T-helper 22 cell (primary cell): ENCODE measurements at places on chromosomes 5 and 9.

DNA sequence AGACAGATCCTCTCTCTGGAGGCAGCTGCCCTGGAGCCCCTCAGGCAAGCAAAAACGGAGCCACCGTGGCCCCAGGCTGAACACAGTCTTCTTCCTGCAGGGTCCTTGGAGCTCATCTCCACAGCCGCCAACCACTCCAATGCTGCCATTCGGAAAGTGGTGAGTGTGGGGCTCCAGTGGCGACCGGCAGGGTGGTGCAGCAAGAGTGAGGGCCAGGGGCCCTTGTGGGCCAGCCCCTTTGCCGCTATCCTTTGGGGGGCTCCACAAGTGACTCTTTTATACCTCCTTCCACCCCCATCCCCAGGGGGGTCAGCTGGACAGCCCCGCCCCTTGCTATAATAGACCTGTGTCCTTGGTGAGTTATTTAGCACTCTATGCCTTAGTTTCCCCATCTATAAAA lies 47.4 kb upstream of the SUSD3 start:
- no peak for DNase-seq

- peak; percentile 49 for DNase-seq
Measured at GRCh38 chr5:142977363-142978051, 207.3 kb downstream of the ARHGAP26 start.

DNA sequence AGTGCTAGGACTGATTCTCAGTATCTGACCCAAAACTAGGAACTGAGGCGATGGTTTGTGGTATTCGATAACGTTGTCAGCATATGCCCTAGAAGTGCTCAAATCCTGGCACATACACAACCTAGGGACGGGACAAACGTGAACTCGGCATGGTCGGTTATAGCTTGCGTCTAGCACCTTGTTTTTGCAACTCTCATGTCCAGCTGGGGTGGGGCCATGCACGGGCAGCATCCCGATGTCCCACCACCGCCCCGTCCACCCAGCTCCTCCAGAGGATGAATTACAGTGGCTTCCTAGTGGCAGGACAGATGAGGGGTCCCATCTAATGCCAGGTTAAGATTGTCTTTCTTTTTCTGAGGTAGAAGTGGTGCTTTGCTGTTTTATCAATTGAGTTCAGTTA lies 31.6 kb downstream of the PROP1 start:
- DNase-seq: no peak

DNA sequence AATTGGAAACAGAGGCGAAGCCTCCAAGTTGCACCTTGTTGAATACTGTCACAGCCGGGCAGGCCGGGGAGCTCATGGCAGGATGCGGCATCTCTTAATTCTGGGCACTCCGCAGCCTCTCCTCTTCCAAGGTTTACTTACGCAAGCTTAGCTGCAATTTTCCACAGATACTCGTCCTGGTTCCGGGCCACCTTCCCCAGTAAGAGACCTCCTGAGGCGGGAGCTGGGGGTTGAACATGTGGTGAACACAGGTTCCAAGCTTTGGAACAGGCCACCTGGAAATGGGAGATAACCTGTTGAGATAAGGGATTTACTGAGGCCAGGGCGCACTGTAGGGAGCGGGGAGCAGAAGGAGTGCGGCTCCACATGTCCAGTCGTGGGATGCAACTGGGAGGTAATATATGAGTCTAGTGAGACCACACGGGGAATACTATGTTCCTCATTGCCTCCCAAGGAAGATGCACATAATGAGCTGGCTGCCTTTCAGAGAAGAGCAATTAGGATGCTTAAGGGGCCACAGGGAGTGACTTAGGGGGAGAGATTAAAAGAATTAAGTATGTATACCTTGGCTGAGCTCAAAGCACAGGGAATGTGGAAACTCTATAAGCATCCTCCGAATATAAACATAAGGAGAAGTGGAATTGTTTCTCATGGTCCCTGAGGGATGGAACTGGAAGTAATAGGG lies 335.2 kb downstream of the CWC27 start:
- no peak for DNase-seq

- no peak for DNase-seq
Measured at GRCh38 chr5:141017943-141018342, 33.2 kb upstream of the PCDHB1 start.

- no peak for DNase-seq
Measured at GRCh38 chr9:96868709-96869108, 14.4 kb upstream of the ZNF782 start.

DNA sequence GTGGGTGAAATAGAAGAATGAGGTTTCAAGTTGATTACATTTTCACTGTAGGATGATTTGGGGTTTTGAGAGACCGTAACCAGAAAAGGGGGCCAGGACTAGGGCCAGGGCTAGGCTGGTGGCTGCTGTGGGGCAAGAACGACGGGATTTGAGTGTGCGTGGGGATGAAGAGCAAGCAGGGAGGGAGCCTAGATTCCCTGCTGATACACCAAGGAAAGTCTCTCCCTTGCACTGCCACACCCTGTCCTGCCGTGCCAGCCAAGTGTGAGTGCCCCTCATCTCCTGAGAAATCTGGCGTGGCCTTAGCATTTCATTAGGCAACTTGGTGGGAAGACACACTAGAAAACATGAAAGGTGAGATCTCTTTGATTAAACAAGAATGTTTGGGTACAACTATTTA lies 42.6 kb downstream of the RAI14 start:
- DNase-seq: no peak

GRCh38 chr9:111726949-111727348 lies 65.5 kb downstream of the GNG10 start:
- DNase-seq: no peak

GRCh38 chr9:130117816-130118632 lies 54.2 kb upstream of the NCS1 start:
- no peak for DNase-seq

- no peak for DNase-seq
Measured at GRCh38 chr5:79546782-79547428, 33.0 kb upstream of the HOMER1 start.

- DNase-seq: no peak
Measured at GRCh38 chr9:18703151-18703900, 229.4 kb downstream of the ADAMTSL1 start.

DNA sequence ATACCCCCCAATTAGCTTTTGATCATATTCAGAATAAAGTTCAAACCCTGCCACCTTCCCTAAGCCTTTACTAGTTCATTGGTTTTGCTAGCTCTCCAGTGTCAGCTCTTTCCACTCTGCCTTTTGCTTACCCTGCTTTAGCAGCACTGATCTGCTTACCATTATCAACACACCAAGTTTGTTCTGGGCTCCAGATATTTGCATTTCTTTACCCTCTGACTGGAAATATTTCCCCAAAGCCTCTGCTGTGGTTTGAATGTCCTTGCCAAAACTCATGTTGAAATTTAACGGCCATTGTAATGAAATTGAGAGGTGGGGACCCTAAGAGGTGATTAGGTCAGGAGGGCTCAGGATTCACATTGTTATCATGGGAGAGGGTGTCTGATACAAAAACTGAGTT lies 99.5 kb downstream of the GCNT1 start:
- no peak for DNase-seq

DNA sequence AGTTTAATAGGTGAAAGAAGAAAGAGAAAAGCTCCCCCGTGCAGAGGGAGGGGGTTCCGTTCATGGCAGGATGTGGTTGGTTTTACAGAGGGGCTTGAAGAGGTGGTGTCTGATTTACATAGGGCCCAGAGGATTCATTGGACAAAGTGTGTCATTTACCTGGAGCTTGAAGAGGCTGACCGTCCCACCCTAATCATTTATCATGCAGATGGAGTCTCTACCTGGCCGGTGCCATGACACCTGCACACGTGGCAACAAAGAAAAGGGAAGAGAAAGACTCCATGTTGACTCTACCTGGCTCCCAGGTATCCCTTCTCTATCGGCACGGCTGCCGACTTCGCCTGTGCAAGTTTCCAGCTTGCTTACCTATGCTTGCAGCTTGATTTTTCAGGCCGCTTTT lies 35.3 kb upstream of the PRRC2B start:
- DNase-seq: no peak

GRCh38 chr9:136623016-136623841 lies 39.5 kb upstream of the EGFL7 start:
- DNase-seq: no peak

DNA sequence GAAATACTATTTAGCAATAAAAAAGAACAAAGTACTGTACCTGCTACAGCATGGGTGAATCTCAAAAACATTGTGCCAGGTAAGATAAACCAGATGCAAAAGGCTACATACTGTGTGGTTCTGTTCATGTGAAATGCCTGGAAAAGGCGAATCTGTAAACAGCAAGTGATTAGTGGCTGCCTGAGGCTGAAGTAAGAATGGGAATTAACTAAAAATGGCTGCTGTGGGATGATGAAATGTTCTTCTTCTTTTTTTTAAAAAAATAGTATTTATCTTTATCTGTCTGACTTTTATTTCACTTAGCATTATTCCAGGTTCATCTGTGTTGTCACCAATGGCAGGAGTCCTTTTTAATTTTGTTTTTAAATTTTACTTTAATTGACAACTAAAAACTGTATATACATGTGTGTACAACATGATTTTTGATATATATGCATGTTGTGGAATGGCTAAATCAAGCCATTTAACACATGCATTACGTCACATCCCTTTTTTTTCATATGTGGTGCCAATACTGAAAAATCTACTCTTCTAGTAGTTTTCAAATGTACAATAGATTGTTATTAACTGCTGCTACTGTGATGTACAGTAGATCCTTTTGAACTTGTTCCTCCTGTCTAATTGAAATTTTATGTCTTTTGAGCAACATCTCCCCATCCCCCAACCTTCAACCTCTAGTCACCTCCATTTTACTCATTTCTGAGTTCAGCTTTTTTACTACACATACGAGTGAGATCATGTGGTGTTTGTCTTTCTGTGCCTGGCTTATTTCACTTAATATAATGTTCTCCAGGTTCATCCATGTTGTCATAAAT lies 62.9 kb upstream of the TNFAIP8 start:
- no peak for DNase-seq

- no peak for DNase-seq
Measured at GRCh38 chr9:86829496-86830046, 117.7 kb downstream of the GAS1 start.

- no peak for DNase-seq
Measured at GRCh38 chr9:95425910-95426551, 90.7 kb downstream of the PTCH1 start.

DNA sequence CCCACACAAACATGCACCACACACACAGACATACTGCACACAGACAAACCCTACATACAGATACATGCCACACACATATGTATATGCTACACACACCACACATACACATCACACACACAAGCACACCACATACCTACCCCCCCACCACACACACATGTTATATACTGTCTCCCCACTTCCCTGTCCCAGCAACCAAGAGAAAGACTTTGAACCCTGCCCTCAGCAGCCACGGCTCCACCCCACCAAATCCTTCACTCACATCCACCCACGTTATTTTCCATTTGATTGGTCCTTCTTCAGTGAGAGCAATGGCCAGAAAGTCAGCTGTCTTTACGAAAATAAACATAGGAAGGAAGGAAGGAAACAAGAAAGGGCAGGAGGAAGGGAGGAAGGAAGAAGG lies 479.8 kb downstream of the DIRAS2 start:
- DNase-seq: no peak

GRCh38 chr9:128497824-128498610 lies 6.5 kb upstream of the GLE1 start:
- DNase-seq: no peak
